ENCODE measurements at places on chromosomes 6 and 20.

DNA sequence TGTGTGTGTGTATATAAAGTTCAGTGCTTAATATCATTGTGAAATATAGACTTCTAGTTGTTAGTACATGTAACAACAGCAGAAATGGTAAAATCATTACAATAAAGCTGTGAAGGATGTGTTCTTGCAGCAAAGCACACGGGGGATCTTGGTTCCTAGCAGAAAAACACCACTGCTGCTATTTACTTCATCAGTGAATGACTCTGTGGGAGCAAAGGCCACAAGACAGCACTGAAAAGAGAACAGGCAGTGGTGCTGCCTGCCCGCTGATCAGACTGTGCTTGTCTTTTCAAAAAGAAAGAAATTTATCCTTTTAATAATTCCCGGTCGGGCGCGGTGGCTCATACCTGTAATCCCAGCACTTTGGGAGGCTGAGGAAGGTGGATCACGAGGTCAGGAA, 689.9 kb upstream of the CITED2 start:
- DNase-seq: no peak

- no peak for DNase-seq
Observed at GRCh38 chr20:1537731-1538058, 19.8 kb downstream of the SIRPD start.

GRCh38 chr20:59783641-59784010, 149.8 kb downstream of the SYCP2 start:
- no peak for DNase-seq

GRCh38 chr20:25626779-25627178, 3.0 kb upstream of the NANP start:
- no peak for DNase-seq

DNA sequence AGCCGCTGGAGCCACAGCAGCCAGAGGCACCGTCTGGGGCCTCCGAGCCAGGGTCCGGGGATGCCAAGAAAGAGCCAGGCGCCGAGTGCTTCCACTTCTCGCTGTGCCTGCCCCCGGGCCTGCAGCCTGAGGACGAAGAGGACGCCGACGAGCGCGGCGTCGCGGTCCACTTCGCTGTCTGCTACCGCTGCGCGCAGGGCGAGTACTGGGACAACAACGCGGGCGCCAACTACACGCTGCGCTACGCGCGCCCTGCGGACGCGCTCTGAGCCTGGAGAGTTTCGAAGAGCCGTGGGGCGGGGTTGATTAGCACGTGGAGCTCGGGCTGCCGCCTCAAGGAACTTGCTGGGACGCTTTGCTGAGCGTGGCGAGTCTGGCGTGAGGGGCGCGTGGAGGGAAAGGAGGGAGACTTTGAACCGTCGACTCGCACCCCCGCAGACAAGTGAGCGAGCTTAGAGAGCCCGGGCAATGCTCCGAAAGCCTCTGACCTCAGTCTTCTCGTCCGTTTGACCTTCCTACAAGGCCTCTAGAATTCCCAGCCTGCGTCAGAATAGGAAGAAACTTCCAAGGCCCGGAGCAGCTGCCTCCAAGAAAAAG, 1.3 kb downstream of the PPP1R3G start:
- DNase-seq: no peak

GRCh38 chr6:87118054-87118453, 23.1 kb upstream of the CGA start:
- no peak for DNase-seq

DNA sequence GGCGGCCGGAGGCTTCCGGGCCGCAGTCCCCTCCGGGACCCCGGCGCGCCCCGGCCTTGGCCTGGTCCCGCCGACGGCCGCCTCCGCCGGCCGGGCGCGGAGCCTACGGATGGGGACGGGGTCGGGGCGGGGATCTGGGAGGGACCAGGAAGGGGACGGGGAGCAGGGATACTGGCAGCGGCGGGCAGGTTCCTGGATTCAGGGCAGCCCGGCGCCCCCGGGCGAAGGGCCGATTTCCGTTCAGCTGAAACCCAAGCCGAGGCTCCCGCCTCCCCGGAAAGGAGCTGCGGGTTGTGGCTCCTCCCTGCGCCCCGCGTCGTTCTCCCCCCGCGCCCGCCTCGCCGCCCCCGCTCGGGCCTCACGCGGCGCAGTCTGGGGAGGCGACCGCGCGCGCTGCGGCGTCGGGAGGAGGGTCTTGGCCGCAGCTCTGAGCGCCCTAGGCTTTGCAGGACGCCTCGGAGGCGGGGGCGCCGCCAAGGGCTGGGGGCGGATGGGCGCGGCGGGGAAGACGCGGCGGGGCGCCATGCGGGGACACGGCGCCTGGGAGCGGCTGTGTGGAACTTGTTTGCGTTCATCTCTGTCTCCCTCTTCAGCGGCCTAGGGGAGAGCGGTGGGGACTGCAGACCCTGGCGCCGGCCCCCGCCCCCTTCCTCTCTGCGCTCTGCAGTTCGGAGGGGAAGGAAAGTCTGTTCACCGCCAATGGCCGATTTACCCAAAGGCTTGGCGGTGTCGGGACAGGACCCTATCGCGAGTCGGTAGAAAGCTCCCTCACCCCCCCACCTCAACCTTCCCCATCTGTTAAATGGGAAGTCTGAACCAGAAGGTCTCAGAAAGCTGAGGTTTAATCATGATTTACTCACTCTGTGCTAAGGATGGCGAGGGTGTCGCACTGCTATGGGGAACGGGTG, 22.7 kb upstream of the TMEM181 start:
- DNase-seq: no peak

GRCh38 chr6:24492475-24492874, 2.3 kb upstream of the ALDH5A1 start:
- no peak for DNase-seq

DNA sequence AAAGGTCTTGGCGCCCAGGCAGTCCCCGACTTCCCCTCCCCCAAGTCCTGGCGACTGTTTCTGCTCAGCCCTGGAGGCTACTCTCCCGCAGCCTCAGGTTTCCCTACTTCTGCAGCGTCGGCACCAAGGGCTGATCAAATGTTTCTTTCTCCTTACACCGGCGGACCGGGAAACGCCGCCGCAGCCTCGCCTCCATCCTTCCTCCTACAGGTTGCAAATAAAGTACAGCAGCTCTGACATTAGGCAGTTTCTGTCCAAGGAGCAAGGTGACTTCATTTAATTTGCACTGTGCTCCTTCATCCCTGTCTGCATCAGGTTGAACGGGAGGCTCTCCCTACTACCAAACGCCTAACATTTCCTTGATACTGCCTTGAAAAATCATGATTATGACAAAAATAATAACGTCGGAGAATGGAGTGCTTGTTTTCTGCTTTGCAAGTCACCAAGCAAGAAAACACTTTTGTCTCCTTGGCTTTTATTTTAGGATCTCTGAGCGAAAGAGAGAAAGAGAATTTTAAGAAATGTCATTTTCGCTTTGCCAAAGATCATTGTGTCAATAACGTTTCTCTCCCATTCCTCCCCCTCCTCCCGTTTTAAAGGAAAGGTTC, 1.0 kb downstream of the CLIC5 start:
- DNase-seq: no peak

- no peak for DNase-seq
Observed at GRCh38 chr20:40265825-40266533, 423.1 kb downstream of the MAFB start.

DNA sequence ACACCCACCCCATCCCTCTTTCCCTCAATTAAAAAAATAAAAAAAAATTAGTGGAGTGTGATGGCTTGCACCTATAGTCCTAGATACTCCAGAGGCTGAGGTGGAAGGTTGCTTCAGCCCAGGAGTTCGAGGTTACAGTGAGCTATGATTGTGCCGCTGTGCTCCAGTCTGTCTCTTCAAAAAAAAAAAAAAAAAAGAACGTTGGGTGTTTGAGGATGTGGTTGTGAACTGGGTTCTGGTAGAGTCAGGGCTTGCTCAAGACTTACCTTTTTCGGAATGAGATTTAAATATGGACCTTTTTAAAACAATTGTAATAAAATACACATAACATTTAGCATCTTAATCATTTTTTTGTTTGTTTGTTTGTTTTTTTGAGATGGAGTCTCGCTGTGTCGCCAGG, 211.9 kb downstream of the OR2B2 start:
- no peak for DNase-seq

GRCh38 chr20:12957968-12958367, 50.8 kb upstream of the SPTLC3 start:
- DNase-seq: no peak
